Lung (tissue), 17 donors: ENCODE measurements at places on chromosomes 13 and 19. TPM values are rescaled to one million over a fixed set of nuclear protein-coding genes. Genes with fewer than 3 reads are reported as not detected.

DNA sequence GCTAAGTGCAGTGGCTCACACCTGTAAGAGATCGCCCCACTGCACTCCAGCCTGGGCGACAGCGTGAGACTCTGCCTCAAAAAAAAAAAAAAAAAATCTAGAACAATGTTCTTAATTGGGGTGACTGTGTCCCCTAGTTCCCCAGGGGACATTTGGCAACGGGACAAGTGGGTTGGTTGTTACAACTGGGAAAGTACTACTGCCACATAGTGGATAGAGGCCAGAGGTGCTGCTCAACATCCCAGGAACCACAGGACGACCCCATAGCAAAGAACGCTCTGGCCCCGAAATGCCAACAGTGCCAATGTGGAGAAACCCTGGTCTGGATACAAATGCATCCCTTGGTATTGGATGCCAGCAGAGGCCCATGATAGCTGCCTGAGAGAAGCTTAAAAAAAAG lies 11.8 kb downstream of the NLRP12 start:
- H3K27me3 ChIP-seq, result no peaks in the 10 kb centered on the region
- H3K4me3 ChIP-seq, result no peak overlapping the region
- DNase-seq, result no peak
- H3K27ac ChIP-seq, result no peak overlapping the region

DNA sequence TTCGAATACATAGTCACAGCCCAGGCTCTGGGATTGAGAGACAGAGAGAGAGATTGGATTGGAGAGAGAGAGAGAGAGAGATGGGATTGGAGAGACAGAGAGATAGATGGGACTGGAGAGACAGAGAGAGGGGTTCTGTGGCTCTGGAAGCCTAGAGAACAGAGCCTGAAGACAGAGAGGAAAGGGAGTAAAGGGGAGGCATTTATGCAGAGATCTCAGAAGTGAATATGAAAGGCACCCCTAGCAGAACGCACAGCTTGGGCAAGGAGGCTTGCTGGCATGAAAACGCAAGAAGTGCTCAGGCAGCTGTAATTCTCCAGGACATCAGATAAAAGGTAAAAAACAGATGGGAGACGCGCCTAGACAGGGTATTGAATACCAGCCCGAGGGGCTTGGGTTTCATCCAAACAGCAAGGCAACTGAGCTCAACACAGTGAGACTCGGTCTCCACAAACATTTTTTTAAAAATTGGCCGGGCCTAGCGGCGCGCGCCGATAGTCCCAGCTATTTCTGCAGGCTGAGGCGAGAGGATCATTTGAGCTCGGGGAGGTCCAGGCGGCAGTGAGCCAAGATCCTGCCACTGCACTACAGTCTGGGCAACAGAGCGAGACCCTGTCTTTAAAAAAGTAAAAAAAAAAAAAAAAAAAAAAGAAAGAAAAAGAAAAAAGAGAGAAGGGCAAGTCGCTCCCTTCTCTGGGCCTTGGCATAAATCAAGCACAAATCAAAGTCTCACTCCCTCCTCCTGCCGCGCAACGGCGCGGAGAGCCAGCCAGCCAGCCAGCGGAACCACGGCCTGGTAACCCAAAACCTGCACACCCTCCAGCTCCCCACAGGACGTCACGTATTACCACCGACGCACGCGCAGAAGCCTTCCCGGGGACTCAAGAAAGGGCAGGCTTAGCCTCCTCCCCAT lies 774 bp upstream of the PPP2R1A start:
- no peak for DNase-seq
- H3K4me3 ChIP-seq, result peak overlapping the region; percentile 37
- no peaks in the 10 kb centered on the region for H3K27me3 ChIP-seq
- H3K36me3 ChIP-seq, result peaks cover 5% of the 10 kb centered on the region
- peak overlapping the region; percentile 87 for H3K27ac ChIP-seq

GRCh38 chr19:23439623-23440022 lies 44.4 kb upstream of the ZNF91 start:
- H3K27ac ChIP-seq, result no peak overlapping the region
- H3K4me3 ChIP-seq, result no peak overlapping the region
- DNase-seq, result no peak
- H3K27me3 ChIP-seq, result no peaks in the 10 kb centered on the region
- no peaks in the 10 kb centered on the region for H3K4me1 ChIP-seq

Gene PRTN3
- total RNA-seq, result 23.3 TPM

DNA sequence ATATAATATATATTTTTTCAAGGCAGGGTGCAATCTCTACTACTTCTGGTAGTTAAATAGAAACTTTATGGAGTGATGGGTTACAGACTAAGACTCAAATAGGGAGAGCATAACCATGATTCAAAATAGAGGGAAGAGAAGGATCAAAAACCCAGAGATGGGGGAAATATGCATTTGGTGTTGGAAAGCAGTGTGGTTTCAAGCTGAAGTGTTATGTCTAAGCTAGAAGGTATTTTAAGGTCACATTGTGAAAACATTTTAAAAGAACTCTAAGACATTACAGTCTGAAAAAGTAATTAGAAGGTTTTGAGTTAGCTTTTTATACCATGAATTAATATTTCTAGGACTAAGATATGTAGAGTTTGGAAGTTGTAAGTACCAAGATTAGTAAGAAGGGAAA lies 2741.4 kb downstream of the PCDH9 start:
- H3K27ac ChIP-seq, result no peak overlapping the region
- H3K4me3 ChIP-seq, result no peak overlapping the region
- H3K4me1 ChIP-seq, result no peaks in the 10 kb centered on the region
- H3K27me3 ChIP-seq, result no peaks in the 10 kb centered on the region

Gene TMEM86B
- 1.8 TPM for total RNA-seq

DNA sequence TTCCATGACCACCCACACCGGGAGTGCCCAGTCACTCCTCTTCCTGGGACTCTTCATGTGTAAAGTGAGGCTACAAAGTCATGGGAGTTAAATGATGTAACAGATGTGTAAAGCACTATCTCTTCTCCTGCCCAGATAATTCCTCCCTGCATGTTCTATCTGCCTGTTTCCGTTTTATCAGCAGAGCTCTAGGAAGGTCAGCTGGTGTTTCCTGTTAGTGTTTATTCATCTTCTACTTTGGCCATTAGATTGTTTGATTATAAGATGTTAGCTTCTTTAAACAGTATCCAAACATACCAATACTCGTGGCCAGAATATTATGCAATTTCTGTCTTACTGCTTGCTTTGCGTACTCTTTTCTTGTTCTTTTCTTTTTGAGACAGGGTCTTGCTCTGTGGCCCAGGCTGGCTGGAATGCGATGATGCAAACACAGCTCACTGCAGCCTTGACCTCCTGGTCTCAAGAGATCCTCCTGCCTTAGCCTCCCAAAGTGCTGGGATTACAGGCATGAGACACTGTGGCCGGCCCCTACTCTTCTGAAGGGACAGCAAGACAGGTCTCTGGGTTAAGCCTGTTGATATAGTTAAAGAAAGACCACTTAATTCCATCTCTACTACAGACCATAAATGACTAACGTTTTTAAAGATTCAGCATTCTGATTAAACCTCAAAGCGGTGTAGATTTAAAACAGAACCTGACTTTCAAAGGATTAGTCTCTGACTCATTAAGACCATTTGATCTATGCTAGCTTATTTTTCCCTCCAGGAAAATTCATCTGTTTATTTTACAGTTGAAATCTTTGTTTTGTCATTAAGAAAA lies 97.4 kb upstream of the AKAP11 start:
- H3K36me3 ChIP-seq, result peaks cover 5% of the 10 kb centered on the region
- H3K27ac ChIP-seq, result no peak overlapping the region
- no peaks in the 10 kb centered on the region for H3K27me3 ChIP-seq
- H3K4me3 ChIP-seq, result no peak overlapping the region

DNA sequence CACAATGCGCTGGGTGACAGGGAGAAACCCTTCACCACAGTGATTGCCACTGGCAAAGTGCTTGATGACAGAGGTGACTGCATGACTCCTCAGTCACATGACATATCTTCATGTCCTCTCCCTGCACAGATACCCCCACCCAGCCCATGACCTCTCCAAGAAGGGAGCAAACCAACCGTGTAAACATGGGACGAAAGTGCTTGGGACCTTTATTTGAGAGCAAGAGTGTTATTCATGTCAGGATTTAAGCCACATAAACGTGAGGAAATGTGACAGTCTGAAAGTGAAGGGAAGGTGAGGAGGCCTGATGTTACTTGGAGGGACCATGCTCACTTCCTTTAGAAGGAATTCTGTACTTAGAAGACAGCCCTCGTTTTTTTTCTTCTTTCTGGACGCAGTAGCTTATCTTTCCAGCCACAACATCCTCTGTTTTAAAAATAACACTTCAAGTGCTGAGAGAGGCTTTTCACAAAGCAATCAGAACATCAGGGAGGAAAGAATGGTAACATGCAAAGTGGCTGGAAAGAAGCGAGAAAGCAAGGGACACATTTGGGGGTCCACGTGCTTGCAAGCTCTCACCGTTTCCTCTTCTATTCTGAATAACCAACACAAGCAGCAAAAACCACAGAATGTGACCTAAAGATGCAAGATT lies 35.6 kb downstream of the EPS15L1 start:
- H3K27me3 ChIP-seq, result no peaks in the 10 kb centered on the region
- peak overlapping the region; percentile 67 for H3K27ac ChIP-seq
- DNase-seq, result no peak

DNA sequence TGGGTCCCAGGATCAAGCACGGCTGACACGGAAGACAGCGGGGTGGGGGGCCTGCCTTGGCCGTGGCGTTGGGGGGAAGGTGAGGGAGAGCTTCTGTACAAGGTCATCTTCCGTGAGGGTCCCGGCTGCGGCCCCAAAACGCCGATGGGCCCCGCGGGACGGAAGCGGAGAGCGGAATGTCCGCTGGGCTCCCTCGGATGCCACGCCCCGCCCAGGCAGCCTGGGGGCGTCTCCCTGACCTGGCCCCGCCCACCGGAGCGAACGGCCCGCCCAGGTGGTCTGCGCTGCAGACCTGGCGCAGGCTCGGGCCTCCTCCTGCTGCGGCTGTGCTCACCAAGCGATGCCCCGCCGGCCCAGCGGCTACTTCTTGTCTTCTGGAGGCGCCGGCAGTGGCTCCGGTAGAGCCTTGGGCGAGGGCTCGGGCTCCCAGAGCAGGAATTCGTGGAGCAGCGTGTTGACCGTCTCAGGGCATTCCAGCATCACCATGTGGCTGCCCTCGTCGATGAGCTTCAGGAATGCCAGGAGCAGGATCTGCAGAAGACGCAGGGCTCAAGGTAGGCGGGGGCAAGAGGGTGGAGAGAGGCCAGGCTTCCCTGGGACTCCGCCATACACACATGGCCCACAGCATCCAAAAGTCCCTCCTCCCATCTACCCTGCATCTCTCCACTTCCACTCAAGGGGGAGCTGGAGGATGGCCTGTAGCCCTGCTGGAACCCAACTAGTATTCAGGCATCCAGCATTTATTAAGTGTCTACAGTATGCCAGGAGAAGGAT lies 10.7 kb downstream of the ABHD8 start:
- H3K27me3 ChIP-seq, result no peaks in the 10 kb centered on the region
- peaks cover 4% of the 10 kb centered on the region for H3K36me3 ChIP-seq
- no peaks in the 10 kb centered on the region for H3K4me1 ChIP-seq
- peak overlapping the region; percentile 2 for H3K4me3 ChIP-seq
- peak; percentile 85 for DNase-seq
